Stimulated activated naive CD4-positive, alpha-beta T cell treated with Interleukin-2 at 50 U/mL for 16 hours (primary cell): ENCODE measurements at places on chromosomes 2 and 18.

DNA sequence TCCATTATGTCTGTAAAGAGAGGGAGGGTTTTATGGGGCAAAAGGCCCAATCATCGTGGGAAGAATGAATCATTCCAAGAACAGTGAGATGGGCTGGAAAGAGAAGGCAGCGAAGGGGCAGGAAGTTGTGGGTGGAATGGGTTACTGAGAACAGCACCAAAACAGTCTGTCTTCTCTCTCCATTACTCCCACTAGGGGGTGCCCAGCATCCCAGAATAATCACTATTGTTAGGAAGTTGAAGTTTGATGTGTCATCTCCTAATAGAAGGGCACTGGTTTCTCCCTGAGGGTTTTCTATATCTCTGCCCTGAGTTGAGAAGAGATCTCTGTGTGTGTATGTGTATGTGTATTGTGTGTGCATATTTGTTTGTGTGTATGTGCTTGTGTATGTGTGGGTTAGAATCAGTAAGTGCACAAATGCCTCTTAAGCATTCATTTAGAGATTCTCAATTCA is 76.6 kb upstream of the MAP4K3 start:
- DNase-seq, result peak; percentile 82

DNA sequence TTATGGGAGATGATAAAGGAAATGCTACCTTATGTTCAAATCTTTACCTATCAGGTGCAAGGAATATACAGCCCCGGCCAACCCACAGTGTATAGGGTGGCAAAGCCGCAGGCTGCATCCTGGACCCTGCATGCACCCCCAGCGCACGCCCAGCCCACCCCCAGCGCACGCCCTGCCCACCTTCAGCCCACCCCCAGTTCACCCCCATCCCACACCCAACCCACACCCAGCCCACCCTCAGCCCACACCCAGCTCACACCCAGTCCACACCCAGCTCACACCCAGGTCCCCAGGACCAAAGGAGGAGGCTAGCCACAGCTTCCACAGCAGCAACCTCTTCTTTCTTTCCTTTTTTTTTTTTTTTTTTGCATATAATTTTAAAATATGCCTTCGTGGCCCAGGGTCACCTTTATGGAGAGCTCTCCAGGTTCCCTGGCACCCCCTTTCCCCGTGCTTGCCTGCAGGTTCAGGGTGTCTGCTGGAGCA is 120.9 kb downstream of the PTGR3 start:
- no peak for DNase-seq

DNA sequence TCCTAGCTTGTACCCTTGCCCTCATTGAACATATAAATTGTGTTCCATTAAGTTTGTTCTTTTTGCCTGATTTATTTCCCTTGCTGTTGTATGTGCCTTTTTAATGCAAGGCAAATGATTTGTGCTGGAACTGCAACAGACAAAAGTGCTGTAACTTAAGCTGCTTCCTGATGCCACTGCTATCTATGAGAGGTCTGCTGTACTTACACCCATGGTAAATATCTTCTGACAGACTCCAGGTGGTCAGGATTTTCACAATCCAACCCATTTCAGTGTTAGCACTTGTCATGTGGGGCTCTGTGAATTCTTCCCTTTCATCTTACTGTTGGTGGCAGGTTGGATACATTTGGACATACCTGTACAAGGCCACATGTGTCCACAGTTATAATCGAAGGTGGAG is 63.5 kb downstream of the ARHGAP15 start:
- no peak for DNase-seq

- no peak for DNase-seq
These were observed 115.2 kb downstream of the FAM210A start for GRCh38 chr18:13611142-13611600.

DNA sequence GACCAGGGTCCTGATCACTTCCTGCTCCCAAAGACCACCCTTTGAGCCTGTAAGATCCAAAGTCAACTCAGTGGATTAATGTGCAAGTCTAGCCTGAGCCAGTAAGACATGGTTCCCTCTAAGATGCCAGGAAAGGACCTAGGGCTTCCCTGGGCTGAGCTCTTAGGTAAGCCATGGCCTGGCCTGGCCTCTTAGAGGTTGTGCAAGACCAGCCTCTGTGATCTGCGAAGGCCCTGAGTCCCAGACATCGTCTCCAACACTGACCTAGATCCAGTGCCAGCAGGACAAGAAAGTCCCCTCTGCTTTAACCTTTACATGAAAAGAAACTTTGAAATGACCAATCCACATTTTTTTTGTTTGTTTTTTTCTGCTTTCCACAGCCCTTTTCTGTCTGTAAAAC is 73.6 kb upstream of the CYP1B1 start:
- DNase-seq, result no peak

DNA sequence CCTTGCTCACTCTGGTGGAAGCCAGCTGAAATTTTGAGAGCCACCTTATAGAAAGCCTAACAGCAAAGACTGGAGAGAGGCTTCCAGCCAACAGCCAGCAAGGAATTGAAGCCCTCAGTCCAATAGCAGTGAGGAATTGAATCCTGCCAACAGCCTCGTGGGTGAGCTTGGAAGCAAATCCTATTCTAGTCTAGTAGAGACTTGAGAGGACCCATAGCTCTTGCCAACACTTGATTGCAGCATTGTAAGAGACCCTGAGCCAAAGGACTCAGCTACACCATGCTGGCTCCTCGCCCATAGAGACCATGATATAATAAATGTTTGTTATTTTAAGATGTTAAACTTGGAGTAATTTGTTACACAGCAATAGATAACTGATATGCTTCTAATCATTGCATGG is 403.0 kb upstream of the TNP1 start:
- DNase-seq, result no peak

DNA sequence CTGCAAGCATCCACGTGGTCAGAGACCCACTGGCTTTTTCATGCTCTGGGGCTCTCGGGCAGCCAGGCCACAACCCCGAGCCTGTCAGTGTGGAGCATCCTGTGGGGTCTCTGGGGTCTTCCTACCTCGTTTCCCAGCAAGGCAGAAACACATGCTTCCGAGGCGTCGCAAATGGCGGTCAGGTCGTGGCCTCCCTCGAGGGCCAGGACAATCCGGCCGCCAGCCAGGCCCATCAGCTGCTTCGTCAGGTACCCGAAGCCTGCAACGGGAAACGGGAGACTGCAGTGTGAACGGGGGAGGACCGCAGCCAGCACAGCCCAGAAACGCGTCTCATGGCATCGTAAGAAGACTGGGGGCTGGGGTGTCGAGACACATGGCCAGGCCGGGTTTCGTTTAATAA is 218.7 kb downstream of the TWIST2 start:
- no peak for DNase-seq

DNA sequence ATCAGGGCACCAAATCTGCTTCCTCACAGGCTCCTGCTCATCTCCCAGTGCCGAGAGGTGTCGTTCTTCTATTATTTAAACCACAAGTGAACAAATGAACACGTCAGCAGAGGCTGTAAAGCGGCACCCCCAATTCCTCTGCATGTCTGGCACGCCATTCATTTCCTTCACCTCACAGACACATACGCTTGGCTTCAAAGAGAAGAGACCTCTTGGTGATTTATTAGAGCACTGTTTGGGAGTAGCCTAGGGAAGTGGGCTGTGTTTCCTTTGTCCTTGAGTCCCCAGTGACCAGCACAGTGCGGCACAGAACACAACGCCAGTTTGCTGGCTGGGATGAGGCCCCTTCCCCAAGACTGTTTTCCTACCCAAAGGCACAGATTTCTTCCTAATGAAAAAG is 184.3 kb upstream of the REV1 start:
- DNase-seq, result no peak

- no peak for DNase-seq
These were observed 137.7 kb downstream of the THADA start for GRCh38 chr2:43458014-43458628.

DNA sequence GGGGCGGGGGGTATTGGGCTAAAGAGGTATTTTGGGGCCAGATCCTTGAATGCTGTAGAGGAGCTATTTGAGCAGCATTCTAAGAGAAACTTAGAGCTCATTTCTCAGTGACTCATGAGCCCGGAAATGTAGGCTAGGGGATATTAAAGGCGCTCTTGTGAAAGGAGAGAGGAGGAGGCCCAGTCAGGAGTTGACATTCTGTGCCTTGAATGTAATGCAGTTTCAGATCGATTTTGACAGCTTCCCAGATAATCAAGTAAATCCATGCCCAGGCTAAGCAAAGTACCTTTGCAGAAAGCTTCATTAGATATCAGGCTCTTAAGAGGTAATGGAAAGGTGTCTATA is 1.5 kb downstream of the CAB39 start:
- peak; percentile 23 for DNase-seq

DNA sequence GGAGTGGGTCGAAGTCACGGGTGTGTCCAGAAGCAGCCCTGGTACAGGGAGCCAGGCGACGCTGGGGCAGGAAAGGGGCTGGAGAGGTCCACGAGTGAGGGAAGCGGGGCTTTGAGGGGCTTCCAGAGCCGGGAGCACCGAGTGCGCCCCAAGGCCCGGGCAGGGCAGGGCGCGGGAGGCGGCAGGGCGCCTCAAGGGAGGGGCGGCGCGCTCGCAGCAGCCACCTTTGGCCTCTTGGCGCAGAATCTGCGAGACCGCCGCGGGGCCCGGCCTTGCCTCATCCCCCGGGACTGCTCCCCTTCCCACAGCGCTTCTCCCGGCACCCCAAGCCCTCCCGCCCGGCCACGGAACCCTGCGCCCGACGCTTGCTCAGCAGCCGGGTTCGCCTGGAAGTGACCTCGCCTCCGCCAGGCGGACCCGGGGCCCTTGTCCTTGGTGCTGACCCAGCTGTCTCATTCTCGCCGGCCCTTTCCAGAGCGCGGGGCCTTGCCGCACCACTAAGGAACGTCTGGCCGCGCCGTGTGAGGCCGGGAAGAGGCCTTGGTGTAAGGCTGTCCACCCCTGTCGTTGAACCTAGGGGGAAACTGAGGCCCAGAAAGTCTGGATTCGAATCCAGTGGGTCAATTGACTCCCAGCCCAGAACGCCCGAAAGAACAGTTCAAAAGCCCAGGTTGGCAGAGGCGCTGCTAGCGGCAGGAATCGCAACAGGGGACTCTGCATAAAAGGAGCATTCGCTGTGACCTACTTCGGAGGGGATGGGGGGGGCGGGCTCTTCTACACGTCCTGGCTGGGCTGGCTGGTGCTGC is 584 bp upstream of the DNER start:
- no peak for DNase-seq

GRCh38 chr2:71530641-71531332 is 77.4 kb downstream of the DYSF start:
- DNase-seq, result no peak

- DNase-seq, result no peak
These were observed 25.8 kb downstream of the SANBR start for GRCh38 chr2:61091485-61091884.

- no peak for DNase-seq
These were observed 37.0 kb upstream of the PKDCC start for GRCh38 chr2:42010743-42011298.

GRCh38 chr2:222179592-222179991 is 119.2 kb downstream of the PAX3 start:
- no peak for DNase-seq

- no peak for DNase-seq
These were observed 132.3 kb upstream of the ALPP start for GRCh38 chr2:232246245-232246644.

GRCh38 chr18:30684825-30685481 is 357.6 kb downstream of the DSC3 start:
- DNase-seq, result no peak

- DNase-seq, result no peak
These were observed 24.9 kb upstream of the RHOB start for GRCh38 chr2:20421988-20422370.

- no peak for DNase-seq
These were observed 439.3 kb upstream of the TRIB2 start for GRCh38 chr2:12277241-12278034.

DNA sequence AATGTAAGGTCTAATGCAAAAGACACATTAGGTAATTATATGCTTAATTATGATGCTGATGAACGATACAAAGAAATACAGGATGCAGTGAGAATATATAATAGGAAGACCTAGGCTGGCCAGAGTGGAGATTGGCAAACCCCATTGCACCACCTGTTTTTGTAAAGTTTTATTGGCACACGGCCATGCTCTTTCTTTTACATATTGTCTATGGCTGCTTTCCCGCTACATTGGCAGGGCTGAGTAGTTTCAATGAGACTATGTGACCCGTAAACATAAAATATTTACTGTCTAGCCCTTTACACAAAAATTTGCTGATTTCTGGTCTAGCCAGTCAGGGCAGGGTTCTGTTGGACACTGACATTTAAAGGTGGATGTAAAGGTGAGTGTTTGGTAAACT is 5.4 kb downstream of the SEC11C start:
- no peak for DNase-seq

DNA sequence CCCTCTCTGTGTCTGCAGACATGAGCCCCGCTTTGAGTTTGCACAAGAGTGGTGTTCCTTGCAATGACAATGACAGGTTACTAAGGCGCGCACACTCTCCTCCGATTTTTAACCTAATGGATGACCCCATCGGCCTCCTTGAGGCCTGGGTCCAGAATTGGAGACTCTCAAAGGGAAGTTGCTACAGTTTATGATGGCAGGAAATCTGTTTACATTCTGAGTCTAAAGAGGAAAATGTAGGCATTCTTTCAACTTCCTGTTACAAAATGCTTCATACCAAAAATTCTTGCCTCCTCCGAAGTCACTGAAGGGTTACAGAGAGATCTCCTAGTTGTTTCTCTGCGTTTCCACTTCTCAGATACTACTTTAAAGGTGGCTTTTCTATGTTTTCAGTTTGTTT is 225.3 kb upstream of the AGAP1 start:
- DNase-seq, result no peak

- no peak for DNase-seq
These were observed 5.0 kb downstream of the SFTPB start for GRCh38 chr2:85662899-85663593.

DNA sequence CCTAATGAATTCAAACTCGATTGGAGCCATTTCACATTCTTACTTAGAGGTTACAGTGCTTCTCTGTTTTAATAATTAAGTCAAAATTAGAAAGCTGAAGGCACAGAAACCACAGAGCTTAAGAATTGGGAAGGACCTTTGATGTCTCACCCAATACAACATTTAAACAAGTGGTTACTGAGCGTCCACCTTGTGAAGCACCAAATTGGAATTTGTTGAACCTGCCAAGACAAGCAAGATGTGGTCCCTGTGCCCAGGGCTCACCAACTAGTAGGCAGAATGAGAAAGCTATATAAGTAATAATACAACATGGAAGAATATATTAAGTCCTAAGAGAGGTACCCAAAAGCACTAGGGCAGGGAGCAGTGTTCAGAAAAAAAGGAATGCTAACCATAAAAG is 64.5 kb upstream of the NPAS2 start:
- DNase-seq, result no peak

- no peak for DNase-seq
These were observed 140.0 kb upstream of the ST6GAL2 start for GRCh38 chr2:107025869-107026380.

DNA sequence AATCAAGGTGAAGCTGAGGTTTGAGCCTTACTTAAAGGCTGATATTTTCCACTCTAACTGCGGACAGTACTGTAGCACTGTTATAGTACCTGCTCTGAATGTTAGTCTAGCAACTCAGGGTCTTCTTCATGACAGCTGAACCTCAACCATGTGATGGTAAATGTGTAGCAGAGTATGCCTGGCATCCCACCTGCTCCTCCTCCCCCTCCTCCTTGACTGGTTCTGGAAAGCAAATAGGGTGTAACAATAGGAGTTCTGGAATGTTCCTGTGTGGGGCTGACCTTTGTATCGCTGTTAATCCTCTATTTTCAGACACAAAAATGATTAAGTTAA is 447 bp upstream of the CCL20 start:
- DNase-seq, result no peak
